ENCODE measurements at places on chromosomes 7 and 10. TPM values are rescaled to one million over a fixed set of nuclear protein-coding genes. Genes with fewer than 3 reads are reported as not detected.
A peak's percentile ranks its signal among the peaks of the same experiment; 100 is the strongest.

- no peak for DNase-seq
These were observed 3.5 kb downstream of the CHST15 start for GRCh38 chr10:124089859-124090258.

FOXI2 gene
- total RNA-seq: not detected

MICALL2 gene
- 162 TPM for total RNA-seq

- no peak for DNase-seq
These were observed 135.4 kb downstream of the ST7 start for GRCh38 chr7:117088623-117089194.

DNA sequence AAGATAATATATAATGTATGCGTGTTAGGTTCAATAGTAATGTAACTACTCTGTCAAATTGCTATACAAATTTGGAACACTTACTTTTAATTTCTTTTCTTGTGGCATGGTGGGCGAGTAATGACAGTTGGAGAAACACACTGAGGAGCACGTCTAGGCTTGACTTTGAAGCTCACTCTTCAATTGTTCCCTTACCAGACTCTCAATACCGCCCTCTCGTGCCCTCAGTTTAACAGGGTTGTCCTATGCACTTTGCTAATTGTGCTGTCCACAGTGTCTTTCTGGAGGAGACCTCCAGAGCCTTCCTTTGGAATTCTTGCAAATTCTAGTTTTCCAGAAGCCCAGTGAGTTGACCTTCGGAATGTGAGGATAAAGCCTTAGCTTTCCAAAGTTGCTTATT is 107.2 kb upstream of the RELN start:
- peak; percentile 12 for DNase-seq

C10orf105 gene
- total RNA-seq: not detected

ZPBP gene
- total RNA-seq: not detected

RELN gene
- 0.31 TPM for total RNA-seq

DNA sequence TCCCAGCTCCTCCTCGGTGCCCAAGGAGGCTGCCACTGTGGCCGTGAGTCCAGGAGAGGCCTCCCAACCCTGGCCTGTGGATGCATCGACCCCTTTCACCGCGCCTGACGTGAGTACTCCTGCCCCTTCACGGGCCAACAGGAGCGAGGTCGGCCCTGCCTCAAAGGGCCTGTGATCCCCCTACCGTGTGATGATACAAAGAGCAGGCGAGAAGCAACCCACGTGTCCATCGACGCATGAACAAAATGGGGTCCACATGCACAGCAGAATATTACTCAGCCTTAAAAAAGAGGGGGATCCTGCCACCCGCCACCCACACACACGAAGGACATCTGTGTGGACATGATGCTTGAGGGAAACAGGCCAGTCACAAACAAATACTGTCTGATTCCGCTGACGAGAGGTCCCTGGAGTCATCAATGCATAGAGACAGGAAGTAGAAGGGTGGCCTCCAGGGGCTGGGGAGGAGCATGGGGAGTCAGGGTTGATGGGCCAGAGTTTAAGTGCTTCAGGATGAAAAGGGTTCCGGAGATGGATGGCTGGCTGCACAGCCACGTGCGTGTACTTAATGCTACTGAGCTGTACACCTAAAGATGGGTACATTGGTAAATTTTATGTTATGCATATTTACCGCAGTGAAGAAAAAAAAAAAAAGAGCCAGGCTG is 151.9 kb downstream of the PRKAG2 start:
- DNase-seq: no peak

DNA sequence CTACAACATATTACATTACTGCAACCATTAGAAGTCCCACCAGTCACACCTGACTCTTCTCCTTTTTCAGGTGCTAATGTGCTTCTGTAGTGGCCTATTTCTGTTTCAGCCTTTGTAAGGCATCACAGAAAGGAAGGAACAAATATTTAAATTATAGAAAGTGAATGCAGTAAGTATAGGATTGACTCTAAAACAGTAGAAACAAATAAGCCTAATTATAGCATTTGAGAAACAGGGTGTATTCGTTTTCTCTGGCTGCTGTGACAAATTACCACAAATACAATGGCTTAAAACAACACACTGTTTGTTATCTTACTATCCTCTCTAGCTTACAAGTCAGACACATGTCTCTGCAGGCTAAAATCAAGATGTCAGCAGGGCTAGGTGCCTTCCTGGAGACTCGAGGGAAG is 69.4 kb downstream of the CCSER2 start:
- DNase-seq: no peak

UBTD1 gene
- total RNA-seq: 8.7 TPM

DNA sequence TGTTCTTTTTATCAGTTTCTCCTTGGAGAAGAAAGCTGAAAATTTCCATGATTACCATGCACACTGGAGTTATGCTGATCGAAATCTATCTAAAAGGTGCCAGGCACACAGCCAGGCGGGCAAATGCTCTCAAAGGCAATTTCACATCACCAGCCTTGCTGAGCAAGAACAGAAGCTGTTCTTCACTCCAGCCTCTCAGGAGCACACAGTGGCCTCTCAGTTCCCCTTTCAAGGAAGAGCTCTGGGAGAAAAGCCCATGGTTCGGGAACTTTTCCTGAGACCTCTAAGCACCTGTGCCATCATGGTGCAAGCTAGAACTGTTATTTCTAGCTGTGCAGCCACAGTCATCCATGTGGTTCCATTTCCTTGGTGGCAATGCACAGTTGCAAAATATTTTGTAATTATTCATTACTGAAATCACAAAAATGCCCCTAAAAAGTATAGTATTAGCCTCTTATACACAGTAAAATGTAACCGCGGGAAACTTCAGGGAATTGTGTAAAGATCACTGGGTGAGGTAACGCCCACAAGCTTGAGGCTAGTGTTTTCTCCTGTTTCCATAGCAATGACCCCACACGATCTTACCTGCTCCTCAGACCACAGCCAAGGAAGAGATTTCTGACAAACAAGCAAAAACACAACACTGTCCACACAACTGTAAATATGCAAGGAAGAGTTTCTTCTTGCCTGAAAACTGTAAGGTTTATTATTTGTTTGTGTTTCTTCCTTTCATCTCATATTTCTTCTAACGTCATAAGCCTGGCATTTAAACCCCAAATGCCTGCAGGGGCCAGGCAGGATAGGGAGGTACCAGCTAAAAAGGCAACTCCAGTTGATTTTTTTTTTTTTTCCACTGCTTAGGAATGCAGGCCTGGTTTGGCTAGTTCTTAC is 121.2 kb downstream of the FAM107B start:
- DNase-seq: peak; percentile 74

GRCh38 chr10:10831085-10831484 is 186.6 kb upstream of the CELF2 start:
- no peak for DNase-seq

GRCh38 chr10:61592581-61592980 is 70.1 kb upstream of the CABCOCO1 start:
- DNase-seq: peak; percentile 26

Data from Calu3 (cell line).